ENCODE measurements at places on chromosomes 13 and 19.

DNA sequence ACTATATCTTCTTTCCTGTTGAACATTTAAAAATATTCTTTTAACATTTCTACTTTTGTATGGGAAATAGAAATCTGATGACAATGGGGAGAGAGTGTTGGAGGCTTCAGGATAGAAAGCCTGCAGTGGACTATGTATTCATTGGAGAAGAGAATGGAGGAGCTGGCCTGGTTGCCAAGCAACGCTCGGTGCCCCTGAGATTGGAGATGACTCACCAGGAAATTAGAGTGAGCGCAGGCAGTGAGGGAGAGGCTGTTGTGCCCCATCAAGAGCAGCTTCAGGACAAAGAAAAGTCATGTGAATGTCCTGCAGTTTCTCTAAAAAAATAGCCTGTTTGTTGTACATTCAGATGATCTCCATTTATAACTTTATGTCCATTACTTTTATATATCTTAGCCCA lies 48.7 kb upstream of the ZNF835 start:
- peak; percentile 18 for DNase-seq

DNA sequence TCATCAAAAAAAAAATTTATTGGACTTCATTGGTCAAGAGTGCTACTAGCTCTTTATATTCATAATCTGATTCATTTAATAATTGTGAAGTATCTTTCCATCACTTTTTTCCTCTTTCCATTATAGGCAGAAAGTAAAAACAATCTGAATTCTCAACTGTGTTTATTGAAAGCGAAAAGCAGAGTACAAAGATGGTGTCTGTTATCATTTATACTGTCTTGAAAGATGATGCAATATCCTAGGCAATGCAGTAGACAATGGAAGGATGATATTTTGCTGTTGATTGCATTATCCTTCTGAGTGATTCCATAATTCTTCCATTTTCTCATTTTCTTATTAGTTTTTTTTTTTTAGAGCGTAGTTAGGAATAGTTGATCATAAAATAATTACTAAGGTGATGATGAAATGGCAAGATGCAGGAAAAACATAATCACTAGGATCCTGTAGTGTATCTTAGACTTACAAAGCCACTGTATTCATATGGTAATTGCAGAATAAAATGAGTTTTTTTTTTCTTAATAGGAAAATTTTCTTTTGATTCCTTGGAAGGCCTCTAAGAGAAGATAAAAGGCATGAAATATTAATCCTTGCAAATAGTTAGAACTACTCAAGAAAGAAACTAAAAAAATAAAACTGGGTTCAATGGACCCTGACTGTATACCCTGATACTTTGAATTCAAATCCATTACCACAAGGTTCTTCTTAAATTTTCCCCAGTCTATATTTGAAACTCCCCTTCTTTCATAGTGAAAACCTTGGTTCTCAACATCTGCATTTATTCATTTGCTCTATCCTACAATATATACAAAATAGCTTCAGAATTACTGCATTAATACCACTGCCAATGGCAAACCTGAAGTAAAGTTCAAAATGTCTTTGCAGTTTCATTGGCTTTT lies 11.6 kb downstream of the URI1 start:
- DNase-seq, result no peak

- no peak for DNase-seq
These were observed 1.8 kb downstream of the ZNF460 start for GRCh38 chr19:57282011-57282643.

DNA sequence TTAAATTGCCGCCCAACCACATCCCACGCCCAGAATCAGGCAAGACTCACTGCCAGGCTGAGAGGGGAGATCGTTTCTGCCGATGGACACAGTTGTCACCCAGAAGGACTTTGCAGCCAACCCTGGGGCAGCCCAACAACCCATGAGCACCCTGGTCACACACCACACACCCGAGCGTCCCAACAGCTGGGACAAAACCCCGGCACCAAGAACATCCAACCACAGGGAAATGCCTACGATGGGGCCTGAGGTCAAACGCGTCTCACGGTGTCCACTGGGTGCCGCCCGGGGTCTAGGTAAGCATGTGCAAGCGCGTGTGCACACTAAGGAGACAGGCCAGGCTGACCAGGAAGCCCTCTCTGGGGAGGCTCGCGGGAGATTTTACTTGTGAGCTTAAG lies 13.0 kb downstream of the LMNB2 start:
- no peak for DNase-seq

- no peak for DNase-seq
These were observed 142.8 kb upstream of the UBL3 start for GRCh38 chr13:29993196-29993595.

- DNase-seq, result no peak
These were observed 6.3 kb upstream of the RAX2 start for GRCh38 chr19:3778104-3778867.

DNA sequence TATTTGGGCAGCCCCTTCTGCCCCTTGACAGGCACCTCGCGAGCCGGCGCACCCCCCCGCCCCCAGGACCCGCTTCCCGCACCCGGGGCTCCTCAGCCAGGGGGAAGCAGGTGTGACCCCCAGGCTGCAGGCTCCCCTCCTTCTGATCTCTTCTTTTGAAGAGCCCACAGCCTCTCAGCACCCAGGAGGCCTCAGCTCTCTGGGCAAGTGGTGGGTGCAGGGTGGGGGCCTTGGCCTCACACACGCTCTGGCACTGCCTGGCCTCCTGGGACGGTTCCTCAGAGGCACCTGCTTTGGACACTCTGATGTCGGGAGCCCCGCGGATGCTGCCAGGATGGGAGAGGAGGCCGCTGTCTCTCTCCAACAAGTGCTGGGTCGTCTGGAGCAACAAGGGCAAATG lies 1.5 kb upstream of the C13orf46 start:
- no peak for DNase-seq

DNA sequence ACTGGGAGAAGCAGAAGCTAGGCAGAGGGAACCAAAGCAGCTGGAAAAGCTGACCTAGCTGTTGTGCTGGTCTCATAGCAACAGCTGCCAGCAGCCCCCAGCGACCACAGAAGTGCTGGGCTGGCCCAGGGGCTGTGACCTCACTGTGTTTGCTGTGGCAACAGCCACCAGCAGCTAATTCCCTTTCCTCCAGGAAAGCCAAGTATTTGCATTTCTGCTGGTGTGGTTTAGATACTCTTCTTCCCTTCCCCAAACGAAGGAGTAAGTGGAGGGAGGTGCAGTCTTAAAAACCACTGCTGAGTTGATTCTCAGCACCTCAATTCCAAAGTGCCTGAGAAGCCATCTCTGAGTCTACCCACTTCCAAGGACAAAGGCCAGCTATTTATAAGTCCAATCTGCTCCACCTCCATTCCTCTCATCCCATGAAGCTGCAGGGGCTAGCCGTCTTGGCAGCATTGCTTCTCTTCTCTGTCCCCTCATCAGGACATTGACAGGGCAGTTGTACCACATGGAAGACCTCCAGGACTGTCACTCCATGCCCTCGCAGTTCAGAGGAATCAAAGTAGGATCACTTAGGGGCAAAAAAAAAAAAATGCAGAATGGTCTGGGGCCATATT lies 11.5 kb upstream of the CCDC97 start:
- no peak for DNase-seq

- DNase-seq, result no peak
These were observed 10.4 kb downstream of the TSKS start for GRCh38 chr19:49752701-49753100.

GRCh38 chr13:58949646-58950045 lies 1214.1 kb downstream of the DIAPH3 start:
- no peak for DNase-seq

DNA sequence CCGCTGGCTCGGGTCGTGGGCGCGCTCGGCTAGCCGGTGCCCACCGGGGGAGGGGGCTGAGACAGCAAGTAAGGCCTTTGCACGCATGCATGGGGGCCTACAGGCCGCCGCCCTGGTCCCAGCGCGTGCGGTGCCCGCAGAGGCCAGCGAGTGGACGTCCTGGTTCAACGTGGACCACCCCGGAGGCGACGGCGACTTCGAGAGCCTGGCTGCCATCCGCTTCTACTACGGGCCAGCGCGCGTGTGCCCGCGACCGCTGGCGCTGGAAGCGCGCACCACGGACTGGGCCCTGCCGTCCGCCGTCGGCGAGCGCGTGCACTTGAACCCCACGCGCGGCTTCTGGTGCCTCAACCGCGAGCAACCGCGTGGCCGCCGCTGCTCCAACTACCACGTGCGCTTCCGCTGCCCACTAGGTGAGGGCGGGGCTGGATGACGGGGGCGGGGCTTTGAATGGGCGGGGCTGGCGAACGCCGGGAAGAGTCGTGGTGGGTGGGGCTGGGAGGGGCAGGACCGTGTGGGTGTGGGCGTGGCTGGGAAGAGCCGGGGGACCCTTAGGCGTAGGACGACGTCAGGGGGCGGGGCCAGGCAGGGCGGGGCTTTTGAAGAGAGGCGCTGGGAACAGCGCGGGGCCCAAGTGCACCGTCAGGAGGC lies 2.1 kb downstream of the CILP2 start:
- DNase-seq, result no peak

DNA sequence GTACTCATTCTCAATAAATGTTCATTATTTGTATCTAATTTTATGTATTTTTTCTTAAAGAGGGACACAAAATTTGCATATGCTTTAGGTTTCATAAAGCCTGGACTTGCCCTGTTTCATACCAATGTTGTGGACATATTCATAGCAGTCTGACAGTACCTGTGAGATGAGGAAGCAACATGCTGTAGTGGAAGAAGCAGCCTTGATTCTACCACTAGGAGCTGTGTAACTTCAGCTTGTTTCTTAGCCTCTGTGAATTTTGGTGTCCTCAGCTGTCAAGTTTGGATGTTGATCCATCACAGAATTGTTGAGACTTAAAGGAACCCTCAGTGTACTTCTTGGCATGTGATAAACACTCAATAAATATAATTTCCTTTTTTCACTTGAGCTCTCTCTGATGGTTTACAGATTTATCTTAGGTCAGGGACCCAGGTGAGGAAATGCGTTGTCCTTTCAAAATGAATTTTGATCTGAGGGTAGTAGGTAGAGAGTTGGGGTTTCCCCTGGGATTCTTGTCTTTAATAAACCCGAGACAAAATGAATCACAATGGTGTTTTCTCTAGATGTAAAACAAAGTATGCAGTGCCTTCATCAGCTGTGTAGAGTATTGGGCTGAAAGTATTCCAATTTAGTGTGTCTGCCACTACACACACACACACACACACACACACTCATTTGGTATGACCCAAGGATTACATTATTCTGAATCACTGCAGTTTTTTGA lies 152.1 kb downstream of the KCNRG start:
- DNase-seq, result no peak

GRCh38 chr13:49602005-49602404 lies 16.6 kb upstream of the RCBTB1 start:
- no peak for DNase-seq

GRCh38 chr13:29513002-29513980 lies 82.2 kb downstream of the SLC7A1 start:
- DNase-seq, result no peak

GRCh38 chr13:63117710-63118109 lies 1702.1 kb upstream of the PCDH20 start:
- DNase-seq, result no peak

DNA sequence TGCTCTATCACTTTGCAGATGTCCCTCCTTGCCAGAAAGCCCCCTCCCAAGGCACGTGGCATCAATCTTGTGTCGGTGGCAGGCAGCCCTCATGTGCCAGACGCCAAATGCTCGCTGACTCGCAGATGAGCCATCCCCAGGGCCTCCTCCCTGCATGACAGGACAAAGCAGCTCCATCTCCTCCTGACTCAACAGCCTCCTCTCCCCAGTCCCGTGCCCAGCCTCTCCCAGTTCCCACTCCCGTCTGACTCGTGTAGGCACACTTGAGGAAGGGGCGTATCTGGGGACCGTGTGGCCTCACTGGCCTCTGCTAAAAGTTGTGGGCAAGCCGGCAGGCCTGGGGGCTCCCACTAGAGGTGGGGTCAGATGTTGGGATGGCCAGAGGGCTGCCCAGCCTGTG lies 133.6 kb downstream of the STK24 start:
- DNase-seq, result no peak

DNA sequence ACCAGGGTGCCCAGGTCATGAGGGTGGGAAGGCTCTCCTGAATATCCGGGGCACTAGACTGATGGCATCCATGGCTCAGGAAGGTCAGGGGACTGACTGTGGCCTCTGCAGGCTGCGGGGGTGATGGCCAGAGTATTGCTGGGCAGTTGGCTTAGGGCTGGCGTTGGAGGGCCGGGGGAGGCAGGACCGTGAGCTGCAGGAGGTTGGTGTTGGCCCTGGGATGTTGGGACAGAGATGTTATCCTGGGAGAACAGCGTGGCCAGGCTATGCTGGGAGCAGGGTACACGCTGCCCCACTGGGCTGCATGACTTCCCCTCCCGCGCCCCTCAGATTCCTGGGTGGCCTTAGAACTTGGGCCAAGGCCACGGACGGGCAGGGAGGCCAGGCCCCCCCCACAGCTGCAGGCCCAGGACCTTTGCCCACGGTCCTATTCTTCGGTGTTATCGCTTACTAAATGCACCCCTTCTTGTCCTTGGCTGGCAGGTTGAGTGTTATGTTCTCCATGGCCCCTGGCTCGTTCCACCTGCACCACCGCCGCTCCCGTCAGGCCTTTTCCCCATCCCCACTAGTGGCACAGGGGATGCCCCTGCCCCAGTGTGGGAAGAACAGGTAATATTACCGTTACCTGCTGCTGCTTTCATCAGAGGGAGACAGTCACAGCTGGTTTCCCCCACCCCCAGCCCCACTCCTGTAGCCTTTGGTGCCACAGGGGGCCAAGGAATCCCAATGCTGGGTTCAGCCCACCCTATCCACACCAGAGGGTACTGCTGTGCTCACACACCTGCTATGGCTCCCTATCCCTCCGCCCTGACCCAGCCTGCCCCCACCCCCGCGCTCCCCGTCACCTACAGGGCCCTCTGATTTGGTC lies 3.2 kb upstream of the ISYNA1 start:
- DNase-seq, result no peak

DNA sequence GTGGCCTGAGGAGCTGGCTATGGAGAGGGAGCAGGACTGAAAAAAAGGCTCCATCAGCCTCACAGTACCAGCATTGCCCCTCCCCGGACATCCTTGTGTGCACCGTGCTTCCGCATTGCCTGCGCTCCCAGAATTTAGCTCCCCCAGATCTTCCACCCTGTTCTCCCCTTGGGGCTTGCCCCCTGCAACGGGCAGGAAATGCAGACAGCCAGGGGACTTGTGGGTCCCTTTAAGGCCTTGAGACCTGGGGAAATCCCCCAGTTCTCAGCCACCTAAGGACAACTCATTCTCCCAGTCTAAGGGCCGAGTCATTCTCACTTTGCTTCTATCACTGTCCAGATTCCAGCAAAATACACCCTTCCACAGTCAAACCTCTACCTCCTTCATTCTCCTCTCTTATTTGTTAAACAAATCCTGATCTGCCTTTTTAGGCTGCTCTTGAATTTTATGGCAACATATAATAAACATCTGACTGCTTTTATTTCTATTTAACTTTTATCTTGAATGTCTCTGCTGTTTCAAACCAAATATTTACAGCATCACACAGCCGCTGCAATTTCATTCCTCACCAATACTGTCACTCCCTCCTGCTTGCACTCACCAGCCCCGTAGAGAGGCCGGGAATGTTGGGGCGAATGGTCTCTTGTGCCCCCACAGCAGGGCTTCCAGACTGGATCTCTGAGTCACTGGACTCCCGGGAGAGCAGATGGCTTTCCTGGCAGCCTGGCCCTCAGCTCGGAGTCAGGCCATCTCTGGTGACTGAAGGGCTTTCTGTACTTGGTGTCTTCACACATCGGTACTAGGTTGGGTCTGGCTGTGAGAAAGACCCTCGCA lies 221.9 kb downstream of the TSHZ3 start:
- no peak for DNase-seq

- DNase-seq, result no peak
These were observed at the start of gene ATP4B for GRCh38 chr13:113657851-113658741. TSS of gene ATP4B (minus strand) at chr13:113658198. CDS start at chr13:113658144, 54 bp downstream.

GRCh38 chr19:41551212-41551610 lies 24.8 kb upstream of the CEACAM21 start:
- no peak for DNase-seq

- DNase-seq, result no peak
These were observed 150.4 kb downstream of the PDS5B start for GRCh38 chr13:32736648-32737047.
